ENCODE measurements at places on chromosomes 3 and 15. TPM values are rescaled to one million over a fixed set of nuclear protein-coding genes. Genes with fewer than 3 reads are reported as not detected.

GRCh38 chr3:58129041-58129770, 81.6 kb downstream of the DNASE1L3 start:
- peaks cover 24% of the 10 kb centered on the region for H3K36me3 ChIP-seq
- no peak overlapping the region for H3K27ac ChIP-seq
- H3K27me3 ChIP-seq = no peaks in the 10 kb centered on the region
- H3K4me3 ChIP-seq = no peak overlapping the region
- DNase-seq = peak; percentile 26
- peaks cover 13% of the 10 kb centered on the region for H3K4me1 ChIP-seq

Gene A4GNT
- not detected for total RNA-seq

- H3K27me3 ChIP-seq = peaks cover 12% of the 10 kb centered on the region
- H3K4me1 ChIP-seq = peaks cover 13% of the 10 kb centered on the region
- DNase-seq = no peak
- no peak overlapping the region for H3K27ac ChIP-seq
- no peaks in the 10 kb centered on the region for H3K36me3 ChIP-seq
Observed at GRCh38 chr15:69792823-69793222, 304.9 kb downstream of the TLE3 start.

Gene ZFAND6
- 53.1 TPM for total RNA-seq

DNA sequence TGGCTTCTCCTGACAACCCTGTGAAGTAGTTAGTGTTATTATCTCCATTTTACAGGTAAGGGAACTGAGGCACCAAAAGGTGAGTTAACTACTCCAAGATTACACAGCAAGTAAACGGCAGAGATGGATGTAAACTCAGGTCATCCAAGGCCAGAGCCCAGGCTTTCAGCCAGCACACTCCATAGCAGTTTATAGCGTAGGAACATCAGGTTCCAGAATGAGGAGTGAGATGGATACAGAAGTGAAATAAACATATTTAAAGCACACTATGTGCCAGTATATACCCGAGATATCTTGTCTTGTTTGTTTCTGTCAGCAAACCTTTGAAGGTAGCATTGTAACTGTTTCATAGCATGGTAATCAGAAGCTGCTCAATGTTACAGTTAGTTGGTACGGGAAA, 279.0 kb downstream of the OXSM start:
- H3K4me1 ChIP-seq = no peaks in the 10 kb centered on the region
- no peaks in the 10 kb centered on the region for H3K27me3 ChIP-seq
- DNase-seq = no peak
- H3K4me3 ChIP-seq = no peak overlapping the region

Gene RTP4
- total RNA-seq = 14.8 TPM

GRCh38 chr3:143207338-143207961, 87.9 kb downstream of the CHST2 start:
- peaks cover 12% of the 10 kb centered on the region for H3K4me1 ChIP-seq
- H3K4me3 ChIP-seq = no peak overlapping the region
- no peaks in the 10 kb centered on the region for H3K27me3 ChIP-seq
- H3K36me3 ChIP-seq = no peaks in the 10 kb centered on the region
- no peak overlapping the region for H3K27ac ChIP-seq

Gene POLQ
- 35.5 TPM for total RNA-seq

Gene TMEM42
- total RNA-seq = 8.4 TPM

GRCh38 chr3:67000009-67000408, 1.9 kb downstream of the KBTBD8 start:
- H3K27ac ChIP-seq = no peak overlapping the region
- H3K4me1 ChIP-seq = peaks cover 33% of the 10 kb centered on the region
- H3K4me3 ChIP-seq = no peak overlapping the region
- H3K27me3 ChIP-seq = peaks cover 13% of the 10 kb centered on the region
- peaks cover 25% of the 10 kb centered on the region for H3K36me3 ChIP-seq

DNA sequence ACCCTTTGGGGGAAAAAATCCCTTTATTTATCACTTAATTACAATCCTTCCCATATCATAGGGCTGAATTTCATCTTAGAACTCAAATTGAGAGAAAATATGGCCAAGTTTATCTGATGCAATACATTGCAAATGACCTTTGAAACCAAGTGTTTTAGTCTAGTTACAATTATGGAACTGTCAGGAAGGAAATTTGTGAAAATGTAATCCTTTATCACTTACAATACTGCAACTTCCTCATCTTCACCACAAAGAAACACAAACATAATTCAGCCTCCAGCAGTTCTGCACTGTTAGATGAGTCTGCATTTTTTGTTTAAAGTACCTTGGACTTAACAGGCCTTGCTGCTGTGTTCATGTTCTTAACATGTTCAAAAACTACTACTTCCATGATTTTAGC, 4.6 kb downstream of the CCPG1 start:
- H3K36me3 ChIP-seq = peaks cover 4% of the 10 kb centered on the region
- H3K27ac ChIP-seq = no peak overlapping the region
- peaks cover 35% of the 10 kb centered on the region for H3K4me1 ChIP-seq
- DNase-seq = no peak
- no peaks in the 10 kb centered on the region for H3K27me3 ChIP-seq

- no peak for DNase-seq
- H3K36me3 ChIP-seq = peaks cover under 1% of the 10 kb centered on the region
- peak within 1 kb of the TSS; percentile 20 for H3K27ac ChIP-seq
- no peak within 1 kb of the TSS for H3K4me3 ChIP-seq
- H3K4me1 ChIP-seq = peaks cover 21% of the 10 kb centered on the region
- H3K27me3 ChIP-seq = peaks cover 2% of the 10 kb centered on the region
Observed at GRCh38 chr3:195811756-195812155, at the start of gene MUC4. TSS of gene MUC4 (minus strand) at chr3:195811929. CDS start at chr3:195811817, 112 bp downstream.

- H3K4me1 ChIP-seq = no peaks in the 10 kb centered on the region
- H3K4me3 ChIP-seq = no peak overlapping the region
- no peak for DNase-seq
- H3K27me3 ChIP-seq = peaks cover 4% of the 10 kb centered on the region
- no peaks in the 10 kb centered on the region for H3K36me3 ChIP-seq
Observed at GRCh38 chr15:89954541-89954940, 41.8 kb upstream of the ARPIN start.

- peaks cover 18% of the 10 kb centered on the region for H3K36me3 ChIP-seq
- peak; percentile 70 for DNase-seq
- peaks cover 35% of the 10 kb centered on the region for H3K4me1 ChIP-seq
- H3K27ac ChIP-seq = peak overlapping the region; percentile 74
Observed at GRCh38 chr3:187101184-187102072, 37.9 kb downstream of the RPL39L start.

- H3K4me1 ChIP-seq = no peaks in the 10 kb centered on the region
- H3K27ac ChIP-seq = no peak overlapping the region
- no peak for DNase-seq
- H3K4me3 ChIP-seq = no peak overlapping the region
- H3K27me3 ChIP-seq = no peaks in the 10 kb centered on the region
- H3K36me3 ChIP-seq = no peaks in the 10 kb centered on the region
Observed at GRCh38 chr3:175404027-175404426, 544.9 kb downstream of the NAALADL2 start.

Gene PLSCR2
- total RNA-seq = not detected

GRCh38 chr3:157514371-157514895, 11.2 kb upstream of the VEPH1 start:
- H3K4me1 ChIP-seq = no peaks in the 10 kb centered on the region
- H3K27ac ChIP-seq = no peak overlapping the region
- H3K36me3 ChIP-seq = no peaks in the 10 kb centered on the region
- H3K4me3 ChIP-seq = no peak overlapping the region
- H3K27me3 ChIP-seq = peaks cover 3% of the 10 kb centered on the region

GRCh38 chr15:50028326-50028725, 90.7 kb downstream of the ATP8B4 start:
- H3K27ac ChIP-seq = no peak overlapping the region
- H3K36me3 ChIP-seq = peaks cover 26% of the 10 kb centered on the region
- no peaks in the 10 kb centered on the region for H3K4me1 ChIP-seq
- no peak overlapping the region for H3K4me3 ChIP-seq
- H3K27me3 ChIP-seq = peaks cover 7% of the 10 kb centered on the region

DNA sequence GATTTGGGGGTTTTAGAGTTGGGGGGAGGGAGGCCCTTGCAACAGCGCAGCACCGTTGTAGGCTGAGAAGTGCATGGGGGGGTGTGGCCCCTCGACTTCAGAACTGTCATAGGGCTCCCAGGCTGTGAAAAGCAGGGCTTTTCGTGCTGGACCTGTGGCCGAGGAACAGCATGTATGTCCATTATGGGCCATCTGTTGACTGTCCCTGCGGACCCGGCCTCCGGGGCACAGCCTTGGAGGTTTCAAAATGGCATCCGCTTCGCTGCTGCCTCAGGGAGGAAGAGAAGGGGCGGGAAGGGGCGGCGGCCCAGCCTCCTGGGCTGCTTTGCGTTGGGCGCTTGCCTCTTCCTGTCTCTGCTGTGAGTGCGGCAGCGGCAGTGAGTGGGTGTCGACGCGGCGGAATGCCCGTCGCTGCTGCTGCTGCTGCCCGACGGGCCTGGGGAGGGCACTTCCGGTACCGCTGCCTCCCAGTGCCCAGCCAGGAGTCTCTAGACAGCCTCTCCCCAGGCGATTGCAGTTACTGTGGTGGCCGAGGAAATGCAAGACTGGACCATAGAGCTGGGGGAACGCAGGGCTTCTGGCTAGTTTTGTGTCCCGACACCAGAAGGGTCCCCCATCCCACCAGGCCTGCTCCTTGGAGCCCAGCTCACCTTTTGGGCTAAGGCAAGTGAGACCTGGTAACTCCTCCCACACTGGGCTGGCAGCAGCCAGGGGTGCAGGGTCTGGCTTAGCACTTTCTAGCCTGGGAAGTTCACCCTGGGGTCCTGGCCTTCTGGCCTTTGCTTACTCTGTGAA, 1.9 kb downstream of the GNAI2 start:
- peaks cover 63% of the 10 kb centered on the region for H3K4me1 ChIP-seq
- DNase-seq = peak; percentile 93
- H3K27me3 ChIP-seq = no peaks in the 10 kb centered on the region
- peak overlapping the region; percentile 93 for H3K27ac ChIP-seq
- peaks cover 48% of the 10 kb centered on the region for H3K36me3 ChIP-seq

DNA sequence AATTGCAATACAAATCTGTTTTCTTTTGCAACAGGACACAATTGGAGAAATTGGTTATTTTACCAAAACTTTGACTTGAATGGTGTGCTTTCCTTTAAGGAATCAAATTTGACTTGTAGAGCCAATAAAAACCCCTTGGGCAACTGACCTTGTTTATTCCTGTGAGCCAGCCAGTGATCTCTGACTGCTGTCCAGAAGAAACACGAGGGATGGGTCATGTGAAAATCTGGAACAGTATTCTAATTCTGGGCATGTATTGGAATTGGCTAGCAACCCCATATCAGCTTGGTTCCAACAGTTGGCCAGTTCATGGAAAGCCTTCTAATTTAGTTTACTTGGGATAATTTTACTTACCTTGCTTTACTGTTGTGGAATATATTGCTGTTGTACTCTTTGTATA, 19.1 kb upstream of the HHATL start:
- no peak overlapping the region for H3K27ac ChIP-seq
- H3K27me3 ChIP-seq = peaks cover 7% of the 10 kb centered on the region
- DNase-seq = no peak
- no peaks in the 10 kb centered on the region for H3K4me1 ChIP-seq

Gene RAB6B
- total RNA-seq = 0.68 TPM

- DNase-seq = no peak
- H3K36me3 ChIP-seq = no peaks in the 10 kb centered on the region
- no peaks in the 10 kb centered on the region for H3K4me1 ChIP-seq
- peaks cover 4% of the 10 kb centered on the region for H3K27me3 ChIP-seq
Observed at GRCh38 chr15:86197770-86198169, 118.1 kb downstream of the AGBL1 start.

Gene PRRT3
- 5.5 TPM for total RNA-seq

GRCh38 chr3:22565393-22565792, 637.7 kb upstream of the UBE2E2 start:
- no peaks in the 10 kb centered on the region for H3K4me1 ChIP-seq
- H3K27me3 ChIP-seq = no peaks in the 10 kb centered on the region
- DNase-seq = no peak
- H3K36me3 ChIP-seq = no peaks in the 10 kb centered on the region
- no peak overlapping the region for H3K4me3 ChIP-seq

DNA sequence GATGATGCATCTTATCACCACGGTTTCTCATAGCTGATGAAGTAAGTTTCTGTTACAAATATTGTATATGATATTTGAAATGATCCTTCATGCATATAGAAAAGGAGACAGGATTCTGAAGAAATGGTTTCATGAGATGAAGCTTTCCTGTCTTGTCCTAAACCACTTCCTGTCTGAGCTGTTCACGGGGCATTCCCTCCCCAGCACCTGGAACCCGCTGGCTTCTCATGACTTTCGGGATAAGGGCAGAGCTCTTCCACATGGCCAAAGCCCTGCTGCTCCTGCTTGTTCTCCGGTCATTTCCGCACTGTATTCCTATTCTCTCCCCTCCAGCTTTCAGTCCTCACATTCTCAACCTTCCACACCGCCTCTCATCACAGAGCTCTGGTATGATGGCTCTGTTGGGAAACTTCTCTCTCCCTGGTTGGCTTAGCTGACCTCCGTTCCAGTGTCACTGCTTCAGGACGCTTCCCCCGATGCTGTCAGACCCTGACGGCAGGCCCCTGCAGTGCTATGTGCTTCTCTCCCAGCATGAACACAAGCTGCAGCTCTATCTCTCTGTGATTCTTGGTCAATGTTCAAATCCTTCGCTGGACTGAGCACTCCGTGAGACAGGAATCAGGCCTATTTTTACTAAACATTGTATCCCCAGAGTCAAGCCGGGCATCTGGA, 86.9 kb upstream of the HERC1 start:
- H3K4me3 ChIP-seq = no peak overlapping the region
- H3K4me1 ChIP-seq = peaks cover 24% of the 10 kb centered on the region
- no peaks in the 10 kb centered on the region for H3K36me3 ChIP-seq
- no peak for DNase-seq
- H3K27ac ChIP-seq = no peak overlapping the region

DNA sequence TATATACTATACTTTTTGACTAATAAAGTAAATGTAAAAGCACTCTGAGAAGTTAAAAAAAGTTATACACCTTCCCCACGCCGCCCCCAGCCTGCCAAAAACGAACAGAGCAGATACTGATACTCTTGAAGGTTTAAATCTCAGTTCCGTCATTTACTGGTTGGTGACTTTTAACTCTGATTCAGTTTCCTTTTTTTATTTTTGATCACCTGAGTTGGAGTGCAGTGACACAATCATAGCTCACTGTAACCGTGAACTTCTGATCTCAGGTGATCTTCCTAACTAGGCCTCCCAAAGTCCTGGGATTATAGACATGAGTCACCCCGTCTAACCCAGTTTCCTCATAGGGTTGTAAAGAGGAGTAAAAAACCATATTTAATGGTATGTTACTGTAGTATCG, 3.3 kb upstream of the TIPIN start:
- peaks cover 25% of the 10 kb centered on the region for H3K4me1 ChIP-seq
- H3K4me3 ChIP-seq = no peak overlapping the region
- H3K27ac ChIP-seq = peak overlapping the region; percentile 30

GRCh38 chr15:29283381-29283780, 13.8 kb upstream of the NSMCE3 start:
- no peaks in the 10 kb centered on the region for H3K36me3 ChIP-seq
- no peaks in the 10 kb centered on the region for H3K4me1 ChIP-seq
- no peak for DNase-seq
- no peak overlapping the region for H3K27ac ChIP-seq
